ENCODE measurements at places on chromosomes 16 and 17.
A peak's percentile ranks its signal among the peaks of the same experiment; 100 is the strongest.

DNA sequence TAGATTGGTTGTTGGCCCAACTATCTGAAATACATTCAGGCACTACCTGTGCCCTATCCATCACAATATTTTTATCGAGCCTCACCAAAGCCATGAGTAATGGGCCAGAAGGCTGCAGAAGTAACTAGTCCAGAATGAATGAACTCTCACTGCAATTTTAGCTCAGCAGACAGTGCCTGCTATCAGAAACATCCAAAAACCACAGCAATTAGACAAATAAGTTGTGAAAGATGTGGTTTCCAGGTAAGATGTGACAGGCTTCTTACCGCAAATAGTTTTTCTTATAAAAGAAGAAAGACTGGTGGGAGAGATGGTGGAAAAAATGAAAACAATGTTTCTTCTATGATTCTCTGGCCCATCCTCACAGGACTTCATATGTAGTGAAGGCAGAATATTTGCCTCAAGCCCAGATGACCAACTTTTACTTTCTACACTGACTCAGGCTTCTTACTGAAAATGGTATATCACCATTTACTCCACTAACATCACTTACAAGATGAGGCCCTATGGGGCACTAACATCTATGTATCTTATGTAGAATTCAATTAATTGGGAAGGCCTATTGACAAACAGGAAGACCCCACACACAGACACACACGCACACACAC, 9.8 kb upstream of the RFFL start:
- peak; percentile 79 for DNase-seq

DNA sequence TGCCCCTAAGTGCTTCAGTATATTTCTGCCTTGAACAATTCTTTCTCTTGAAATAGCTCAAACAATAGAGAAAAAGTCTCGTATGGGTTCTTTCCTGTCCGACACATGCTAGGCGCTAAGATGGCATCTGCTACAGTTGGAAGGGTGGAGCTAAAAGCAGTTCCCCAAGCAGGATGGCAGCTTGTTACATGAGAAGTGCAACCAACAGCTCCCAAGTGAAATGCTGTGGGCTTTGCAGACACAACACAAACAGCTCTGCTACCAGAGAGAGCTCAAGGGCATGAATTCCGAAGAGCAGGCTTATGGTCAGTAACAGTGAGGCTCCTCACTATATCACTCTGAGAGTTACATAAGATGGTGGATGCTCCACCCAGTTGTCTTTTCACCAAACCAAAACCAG, 83.8 kb downstream of the VPS53 start:
- no peak for DNase-seq

- no peak for DNase-seq
Measured at GRCh38 chr17:58341861-58342475, 10.0 kb downstream of the SUPT4H1 start.

DNA sequence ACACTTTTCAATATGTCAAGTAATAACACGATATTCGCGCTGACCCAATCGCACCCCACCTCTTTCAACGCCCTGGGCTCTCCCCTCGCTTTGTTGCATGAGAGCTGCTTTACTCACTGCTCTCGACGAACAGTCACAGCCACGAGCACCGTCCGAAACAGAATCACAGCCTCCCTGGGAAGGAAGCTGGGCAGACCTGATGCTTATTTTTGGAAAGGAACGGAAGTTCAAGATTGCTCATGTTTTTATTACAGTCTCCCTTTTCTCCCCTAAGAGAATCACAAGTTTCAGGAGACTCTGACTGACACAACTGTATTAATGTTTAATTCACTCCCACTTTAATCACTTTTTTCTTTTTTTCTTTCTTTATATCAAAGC, 67.8 kb downstream of the ANKRD11 start:
- peak; percentile 63 for DNase-seq

- DNase-seq = peak; percentile 93
Measured at GRCh38 chr17:7988750-7989178, 13.7 kb upstream of the GUCY2D start.

DNA sequence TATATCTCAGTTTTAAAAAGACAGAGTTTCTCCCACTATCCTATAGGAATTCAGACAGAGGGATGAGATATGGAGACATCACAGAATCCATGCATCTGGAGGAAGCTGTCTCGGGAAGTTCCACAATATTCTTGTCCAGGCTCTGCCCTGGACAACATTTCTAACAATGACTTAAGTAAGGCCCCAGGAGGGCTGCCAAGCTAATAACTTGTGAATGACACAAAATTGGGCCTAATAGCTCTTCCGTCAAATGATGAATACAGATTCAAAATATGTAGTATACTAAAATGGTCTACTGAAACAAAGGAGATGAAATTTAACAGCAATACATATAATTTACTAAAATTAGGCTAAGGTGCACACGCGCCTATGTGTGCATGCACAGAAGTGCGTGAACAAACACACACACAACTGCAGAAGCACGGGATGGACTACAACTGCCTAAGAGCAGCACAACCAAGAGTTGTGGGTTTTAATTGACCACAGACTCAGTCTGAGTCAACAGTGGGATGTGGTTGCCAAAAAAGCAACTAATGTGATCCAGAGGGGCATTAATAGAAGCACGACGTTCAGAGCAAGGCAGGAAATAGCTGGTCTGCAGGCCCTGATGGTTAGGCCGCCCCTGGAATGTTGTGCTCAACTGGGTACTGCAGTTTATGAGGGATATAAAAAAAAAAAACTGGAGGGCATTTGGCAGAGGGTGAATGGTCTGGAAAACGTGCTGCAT, 26.3 kb upstream of the HS3ST2 start:
- peak; percentile 8 for DNase-seq

DNA sequence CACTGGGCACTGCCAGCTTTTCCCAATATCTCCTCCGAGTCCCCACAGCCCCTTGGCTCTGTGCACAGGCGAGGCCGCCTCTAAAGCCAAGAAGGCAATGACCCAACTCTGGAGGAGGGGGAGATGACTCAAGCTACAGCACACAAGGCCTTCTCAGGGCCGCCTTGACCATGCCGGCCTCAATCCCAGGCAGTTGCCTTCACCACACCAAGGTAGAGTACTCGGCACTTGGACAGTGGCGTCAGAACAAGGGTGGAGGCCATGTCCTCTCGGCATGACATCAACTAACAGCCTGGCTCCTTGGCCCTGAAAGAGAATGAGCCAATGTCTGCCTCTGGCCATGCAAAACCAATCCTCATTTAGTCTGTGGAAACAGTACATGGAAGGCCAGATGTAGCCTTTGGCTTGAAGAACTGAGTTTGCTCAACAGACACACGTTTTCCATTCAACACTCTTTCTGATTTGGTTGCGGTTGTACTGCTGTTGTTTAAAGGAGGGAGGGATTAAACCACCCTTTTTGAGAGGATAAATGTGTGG, 139.6 kb downstream of the XYLT1 start:
- no peak for DNase-seq

DNA sequence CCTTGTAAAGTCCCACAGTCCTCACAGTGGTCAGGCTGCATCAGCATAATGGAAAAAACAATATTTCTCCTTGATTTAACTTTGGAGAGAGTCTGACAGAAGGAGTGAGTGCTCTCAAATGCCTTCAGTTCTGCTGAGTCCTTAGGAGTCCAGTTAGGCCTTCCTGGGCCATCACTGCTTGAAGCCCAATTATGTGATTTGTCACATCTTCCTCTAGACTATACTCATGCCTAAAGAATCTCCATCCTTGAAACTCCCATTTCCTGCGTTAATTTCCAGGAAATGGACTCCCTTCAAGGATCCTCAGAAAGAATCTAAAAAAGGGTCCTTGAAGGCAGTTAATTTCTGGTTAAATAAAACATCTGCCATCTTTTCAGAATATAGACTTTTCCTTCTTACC, 52.8 kb downstream of the SLFN5 start:
- DNase-seq = no peak

DNA sequence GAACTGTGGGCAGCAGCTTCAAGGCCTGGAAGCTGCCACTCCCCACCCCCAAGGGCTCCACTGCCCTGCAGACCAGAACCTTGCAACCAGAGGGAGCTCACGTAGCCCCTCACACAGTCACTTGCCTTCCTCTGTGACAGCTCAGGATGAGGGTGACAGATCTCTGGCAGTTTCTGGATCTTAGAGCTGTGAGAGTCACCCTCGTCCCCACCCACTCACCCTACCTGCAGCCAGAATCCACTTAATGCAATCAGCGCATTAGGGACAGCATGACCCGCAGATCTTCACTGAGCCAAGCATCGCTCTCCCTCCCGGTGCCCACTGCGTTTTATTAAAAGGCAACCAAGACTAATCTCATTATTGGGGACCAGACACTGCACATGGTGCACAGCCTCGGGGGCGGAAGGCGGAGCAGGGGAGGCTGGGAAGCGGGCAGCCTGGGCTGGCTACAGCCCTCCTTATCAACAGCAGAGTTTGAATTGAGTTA, 3.5 kb downstream of the CYB561 start:
- no peak for DNase-seq

DNA sequence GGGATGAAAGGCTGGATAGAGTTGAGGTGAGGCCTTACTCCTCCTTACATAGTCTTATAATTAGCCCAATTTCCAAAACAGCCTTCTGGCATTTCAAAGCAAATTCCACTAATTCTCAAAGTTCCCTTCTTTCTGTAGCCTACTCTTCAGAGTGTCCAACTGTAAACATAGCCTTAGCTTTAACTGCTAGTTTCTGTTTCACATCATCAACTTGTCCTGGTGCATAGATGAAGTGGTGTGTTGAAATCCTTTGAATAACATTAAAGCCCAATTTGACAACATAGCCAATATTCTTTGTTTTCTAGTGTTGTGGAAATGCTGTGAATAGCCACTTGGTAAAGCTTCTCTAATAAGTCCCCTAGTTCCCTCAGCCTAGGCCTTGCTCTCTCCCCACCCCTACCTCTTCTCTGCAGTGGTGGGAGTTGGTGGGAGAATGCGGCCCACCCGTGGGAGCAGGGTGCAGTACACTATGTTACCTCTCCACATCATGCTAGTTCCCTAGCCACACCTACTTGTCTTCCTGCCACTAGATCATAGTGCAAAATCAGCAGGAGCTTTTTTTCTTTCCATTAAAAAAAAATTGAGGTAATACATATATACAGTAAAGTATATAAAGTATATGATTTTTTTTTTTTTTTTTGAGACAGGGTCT, 127.0 kb upstream of the HAS3 start:
- DNase-seq = no peak

DNA sequence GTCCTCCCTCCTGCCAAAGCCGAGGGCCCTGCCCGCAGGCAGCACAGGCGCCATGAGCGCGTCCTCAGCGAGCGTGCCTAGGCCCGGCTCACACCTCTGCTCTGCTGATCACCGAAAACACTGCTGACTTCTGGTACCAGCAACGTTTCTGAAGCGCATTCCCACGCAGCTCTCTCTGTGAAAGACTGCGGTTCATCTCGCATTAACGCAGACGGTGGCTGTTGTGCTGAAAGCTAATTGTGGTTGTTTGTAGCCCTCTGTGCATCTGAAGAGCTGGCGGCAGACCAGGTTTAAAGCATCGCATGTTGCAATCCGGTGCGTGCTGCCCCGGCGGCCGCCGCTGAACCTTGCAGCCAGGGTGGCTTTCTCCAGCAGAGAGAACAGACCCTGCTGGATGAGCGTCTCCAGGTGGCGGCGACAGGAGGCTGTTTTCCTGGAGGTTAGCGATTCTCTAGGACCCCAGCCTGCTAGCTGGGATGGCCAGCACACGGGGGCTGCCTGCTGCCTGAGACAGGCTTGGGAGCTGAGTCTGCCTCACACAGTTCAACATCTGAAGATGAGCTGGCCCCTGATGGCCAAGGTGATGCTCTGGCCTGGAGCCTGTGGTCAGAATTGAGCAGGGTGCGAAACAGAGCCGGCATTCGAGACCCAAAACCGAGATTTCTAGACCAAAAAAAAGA, 49.8 kb upstream of the CHMP6 start:
- DNase-seq = no peak

DNA sequence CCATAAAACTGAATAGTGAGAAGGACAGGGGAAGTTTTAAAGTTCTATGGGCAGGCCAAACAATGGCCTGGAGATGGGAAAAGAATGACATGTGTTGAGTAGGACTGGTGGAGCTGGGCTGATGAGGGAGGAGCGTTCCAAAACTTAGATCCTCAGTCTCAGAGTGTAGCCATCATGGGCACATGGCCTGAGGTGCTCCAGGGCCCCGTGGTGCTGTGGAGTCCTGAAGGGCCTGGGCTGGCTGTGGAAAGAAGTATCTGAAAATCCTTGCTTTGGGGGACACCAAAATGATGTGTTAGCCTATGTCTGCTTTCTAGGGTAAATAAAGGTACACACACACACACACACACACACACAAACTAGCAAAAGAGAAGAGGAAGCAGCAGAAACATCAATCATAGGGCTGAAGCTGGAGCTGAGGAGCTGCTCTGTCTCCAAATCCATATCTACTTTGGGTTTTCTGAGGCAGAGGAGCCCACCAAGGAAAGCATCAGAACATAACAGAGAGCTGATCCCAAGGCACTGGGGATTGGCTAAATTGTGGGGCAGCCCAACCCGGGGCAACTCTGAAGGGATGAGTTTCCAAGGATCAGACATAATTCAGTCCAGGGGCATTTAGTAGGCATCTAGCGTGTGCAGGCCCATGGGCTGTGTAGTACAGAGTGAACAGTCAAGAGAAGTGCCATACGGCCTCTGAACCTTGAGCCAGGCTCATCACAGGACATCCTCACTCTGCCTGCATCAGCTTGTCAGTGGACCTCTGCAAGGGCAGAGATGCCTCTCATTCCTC, 85.2 kb downstream of the C16orf78 start:
- DNase-seq = no peak

GRCh38 chr17:15456972-15457722, 10.3 kb downstream of the CDRT4 start:
- DNase-seq = no peak

- DNase-seq = no peak
Measured at GRCh38 chr16:49452108-49452507, 78.5 kb downstream of the C16orf78 start.

GRCh38 chr17:40531051-40531991, 29.9 kb upstream of the TNS4 start:
- DNase-seq = peak; percentile 88

DNA sequence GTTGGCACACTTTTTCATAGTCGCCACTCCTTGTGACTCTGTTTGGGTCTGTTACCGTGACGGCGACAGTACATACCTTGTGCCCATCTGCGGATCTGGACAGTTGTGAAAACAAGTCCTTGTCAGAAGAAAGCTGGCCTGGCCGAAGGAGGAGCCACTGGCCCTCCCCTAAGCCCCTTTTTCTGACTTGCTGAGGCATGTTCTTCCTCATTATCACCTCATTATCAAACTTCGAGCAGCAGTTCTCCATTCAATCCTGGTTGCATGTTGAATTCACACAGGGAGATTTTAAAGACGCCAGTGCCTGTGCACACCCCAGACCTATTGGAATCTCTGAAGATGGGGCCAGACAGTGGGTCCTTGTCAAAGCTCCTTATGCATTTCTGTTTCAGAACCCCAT, 61.1 kb downstream of the CYLD start:
- DNase-seq = no peak

DNA sequence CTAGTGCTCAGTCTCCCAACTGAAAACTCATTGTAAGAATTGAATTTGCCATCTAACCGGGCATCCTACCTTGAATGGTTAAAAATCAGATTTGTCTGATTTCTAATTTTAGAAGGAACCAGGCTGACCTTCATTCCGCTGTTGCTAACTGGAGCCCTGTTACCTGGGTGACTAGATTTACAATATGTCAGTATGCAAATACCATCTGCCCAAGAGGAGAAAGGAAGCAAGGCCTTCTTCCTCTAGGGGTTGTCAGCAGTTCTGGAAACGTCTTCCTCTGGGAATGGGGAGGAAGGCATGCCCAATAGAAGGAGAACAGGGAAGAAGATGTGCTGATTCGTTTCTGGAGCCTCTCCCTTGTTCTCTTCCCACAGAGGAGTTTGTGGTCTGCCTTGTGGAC, 137.9 kb downstream of the PITPNC1 start:
- no peak for DNase-seq

Data from activated CD4-positive, alpha-beta T cell treated with anti-CD3 and anti-CD28 coated beads, Interleukin-2, Interleukin-4, amounts not matched to agents 100 ng/mL and 50 ng/mL, durations not matched to agents 16 hours and 8 hours (primary cell).